ENCODE measurements at places on chromosomes 2 and 18.

- DNase-seq, result no peak
Observed at GRCh38 chr18:44683556-44683955, 2.9 kb downstream of the SETBP1 start.

GRCh38 chr18:75529394-75529793 is 101.9 kb upstream of the SMIM21 start:
- no peak for DNase-seq

- DNase-seq, result no peak
Observed at GRCh38 chr2:118095610-118096009, 7.3 kb downstream of the INSIG2 start.

- DNase-seq, result no peak
Observed at GRCh38 chr2:41496908-41497307, 550.9 kb upstream of the PKDCC start.

GRCh38 chr18:24727685-24728084 is 267.2 kb downstream of the HRH4 start:
- no peak for DNase-seq

DNA sequence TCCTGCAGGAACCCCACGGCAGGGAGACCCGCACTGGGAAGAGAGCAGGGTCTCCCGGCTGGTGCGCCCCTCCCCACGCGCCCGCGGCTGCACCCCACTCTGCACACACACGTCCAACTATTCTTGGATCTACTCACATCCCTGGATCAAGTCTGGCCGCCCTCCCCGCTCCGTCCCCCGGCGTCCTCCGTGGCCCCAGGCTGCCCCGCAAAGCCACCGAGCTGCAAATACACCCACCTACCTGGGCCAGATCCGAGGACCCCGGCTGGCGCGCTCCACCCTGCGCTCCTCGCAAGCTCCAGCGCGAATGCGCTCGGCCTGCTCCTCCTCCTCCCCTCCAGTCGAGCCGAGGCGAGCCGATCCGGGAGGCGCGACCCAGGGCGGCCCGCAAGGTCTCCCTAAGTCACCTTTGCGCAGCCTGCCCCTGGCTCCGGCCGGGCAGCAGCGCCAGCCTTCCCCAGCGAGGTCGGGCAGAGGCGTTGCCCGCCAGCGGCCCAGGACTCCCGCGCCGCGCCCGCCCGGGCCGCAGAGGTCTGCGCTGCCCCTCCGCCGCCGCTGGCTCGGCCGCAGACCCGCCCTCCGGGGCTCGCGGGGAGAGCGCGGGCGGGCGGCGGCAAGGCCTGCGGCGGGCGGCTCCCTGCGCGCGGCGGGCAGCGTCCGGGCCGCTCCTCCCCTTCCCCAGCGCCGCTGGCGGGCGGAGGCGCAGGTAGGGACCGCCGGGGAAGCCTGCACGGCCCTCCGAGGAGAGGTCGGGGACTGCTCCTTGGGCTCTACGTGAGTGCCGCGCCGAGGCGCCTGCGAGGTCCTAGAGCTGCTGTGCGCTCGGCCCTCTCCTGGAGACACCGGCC is 126.0 kb downstream of the OSBPL1A start:
- no peak for DNase-seq

DNA sequence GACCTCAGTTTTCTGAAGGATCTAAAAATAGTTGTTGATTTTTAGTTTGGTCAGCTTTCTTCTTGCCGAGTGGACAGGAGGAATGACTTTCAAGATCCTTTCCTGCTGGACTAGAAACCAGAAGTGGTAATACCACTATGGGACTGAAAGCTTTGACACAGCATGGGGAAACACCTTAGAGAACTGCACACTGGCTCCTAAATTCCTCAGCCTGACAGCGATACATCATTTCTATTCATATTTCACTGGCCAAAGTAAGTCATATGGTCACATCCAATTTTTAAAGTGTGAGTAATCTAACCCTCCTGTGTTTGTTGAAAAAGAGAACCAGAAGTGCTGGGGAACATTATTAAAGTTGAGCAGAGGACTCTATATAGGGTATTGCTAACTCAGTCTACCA is 244.7 kb upstream of the MMADHC start:
- DNase-seq, result no peak

- DNase-seq, result no peak
Observed at GRCh38 chr18:56723706-56724105, 72.5 kb downstream of the WDR7 start.

GRCh38 chr2:128413718-128414341 is 95.2 kb upstream of the HS6ST1 start:
- no peak for DNase-seq

- no peak for DNase-seq
Observed at GRCh38 chr2:152485954-152486736, 151.2 kb downstream of the FMNL2 start.

- DNase-seq, result no peak
Observed at GRCh38 chr2:63432373-63432772, 155.9 kb downstream of the WDPCP start.

DNA sequence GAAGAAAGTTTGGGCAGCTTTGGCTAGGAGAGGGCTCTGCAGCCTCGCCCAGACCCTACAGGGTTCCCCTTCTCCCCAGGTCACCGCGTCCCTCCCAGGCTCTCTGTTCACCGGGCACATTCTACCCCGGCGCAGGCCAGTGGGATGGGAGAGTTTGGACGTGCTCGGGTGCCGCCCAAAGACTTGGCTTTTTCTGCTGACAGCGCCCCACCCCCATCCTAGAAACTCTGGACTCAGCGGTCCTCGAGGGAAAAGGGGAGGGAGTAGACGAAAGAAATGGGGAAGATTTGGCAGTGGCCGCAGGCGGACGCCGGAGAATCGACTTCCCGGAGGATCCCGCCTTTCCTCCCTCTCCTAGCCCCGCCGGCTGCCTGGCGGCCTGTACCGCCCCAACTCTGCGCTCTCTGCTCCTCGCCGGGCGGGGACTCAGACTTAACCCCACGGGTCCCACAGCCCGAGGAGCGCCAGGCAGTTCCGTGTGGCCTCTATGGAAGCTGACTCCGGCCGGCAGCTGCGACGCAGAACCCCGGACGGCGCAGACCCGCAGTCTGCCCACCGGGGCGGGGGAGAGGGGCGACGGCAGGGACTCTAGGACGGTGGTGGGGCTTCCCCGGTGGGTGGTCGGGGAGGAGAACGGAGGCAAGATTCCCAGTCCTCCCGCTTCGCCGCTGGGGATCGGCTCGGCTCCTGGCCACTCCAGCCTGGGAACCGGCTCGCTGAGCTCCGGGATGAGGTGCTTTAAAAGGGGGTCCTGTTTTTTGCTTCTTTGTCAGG is 863 bp upstream of the SIX2 start:
- DNase-seq, result no peak

- DNase-seq, result no peak
Observed at GRCh38 chr2:240514631-240515030, 43.2 kb downstream of the ANKMY1 start.

DNA sequence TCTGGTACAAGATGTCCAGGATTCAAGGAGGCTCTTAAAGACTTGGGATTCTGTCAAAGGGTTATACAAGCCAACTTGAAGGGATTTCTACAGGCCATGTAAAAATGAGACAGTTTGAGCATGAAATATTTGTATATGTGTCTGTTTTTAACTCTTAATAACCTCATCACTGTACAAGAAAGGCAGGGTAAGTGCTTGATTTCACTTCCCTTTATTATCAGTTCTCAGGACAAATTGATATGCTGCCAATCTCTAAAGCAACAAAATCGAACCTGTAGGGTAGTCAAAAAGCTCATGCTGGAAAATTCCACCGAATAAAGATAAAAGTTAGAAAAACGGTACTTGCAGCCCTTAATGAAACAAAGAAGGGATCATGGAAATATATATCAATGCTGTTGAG is 14.1 kb downstream of the COPS8 start:
- DNase-seq, result no peak

GRCh38 chr2:45885171-45885621 is 233.7 kb downstream of the PRKCE start:
- DNase-seq, result no peak

DNA sequence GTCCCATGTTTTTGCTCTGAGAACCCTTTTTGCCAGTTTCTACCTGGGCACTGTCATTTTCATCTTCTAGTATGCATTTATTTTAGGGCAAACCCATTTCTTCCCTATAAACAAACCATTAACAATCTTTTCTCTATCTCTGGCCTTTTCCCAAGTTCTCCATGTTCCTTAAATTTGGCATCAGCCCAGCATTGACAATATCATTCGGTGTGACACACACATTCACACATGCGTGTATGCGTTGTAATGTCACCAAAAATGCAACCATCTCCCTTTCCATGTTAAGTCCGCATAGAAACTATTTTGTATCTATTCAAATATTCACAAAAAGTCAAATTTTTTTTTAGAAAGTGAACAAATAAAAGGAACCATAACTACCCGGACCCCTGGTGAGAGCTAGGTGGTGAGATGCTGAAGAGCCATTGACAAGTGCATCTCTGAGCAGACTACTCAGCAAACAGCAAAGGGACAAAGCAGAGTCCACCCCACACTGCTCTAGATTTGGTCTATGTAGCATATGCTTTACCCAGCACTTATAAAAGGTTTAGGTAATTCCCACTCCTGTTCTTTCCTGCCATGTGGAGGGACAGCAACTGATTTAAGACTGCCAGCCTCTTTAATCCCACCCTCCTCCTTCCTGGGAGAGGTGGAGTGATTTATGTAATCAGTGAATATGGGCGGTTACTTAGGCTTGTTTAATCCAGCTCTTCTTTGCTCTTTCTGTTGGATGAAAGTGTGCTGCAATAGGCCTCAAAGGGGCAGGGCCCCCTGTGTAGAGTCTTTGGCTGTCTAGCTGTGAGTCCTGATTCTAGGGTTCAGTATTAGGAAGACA is 124.1 kb downstream of the METTL8 start:
- no peak for DNase-seq

DNA sequence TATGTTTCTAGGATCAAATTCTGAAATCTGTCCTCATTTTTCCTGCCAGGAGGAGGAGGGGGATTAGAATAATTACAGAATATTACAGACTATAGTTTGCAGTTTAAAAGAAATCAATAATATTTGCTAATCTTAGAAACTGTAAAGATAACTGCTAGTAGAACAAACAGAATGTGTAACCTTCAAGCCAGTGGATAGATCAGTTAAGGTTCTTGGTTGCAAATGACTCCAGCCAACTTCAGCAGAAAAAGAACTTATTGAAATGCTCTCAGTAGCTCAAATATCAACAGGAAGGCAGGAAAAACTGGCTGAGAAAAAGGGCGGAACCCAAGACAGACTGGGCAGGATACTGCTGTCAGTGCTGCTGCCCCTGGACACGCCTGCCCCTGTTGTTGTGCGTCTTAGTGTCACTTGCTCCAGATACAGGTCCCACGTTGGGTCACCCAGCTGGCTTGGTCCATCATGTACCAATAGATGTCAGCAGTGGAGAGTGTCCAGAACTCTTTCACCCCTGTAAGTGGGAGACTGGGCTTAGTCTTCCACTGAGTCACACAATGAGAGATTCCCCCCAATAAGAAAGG is 10.2 kb downstream of the NMUR1 start:
- no peak for DNase-seq

- no peak for DNase-seq
Observed at GRCh38 chr2:10414591-10414990, 33.5 kb downstream of the ODC1 start.

GRCh38 chr2:127695491-127696472 is 5.5 kb upstream of the SFT2D3 start:
- no peak for DNase-seq

DNA sequence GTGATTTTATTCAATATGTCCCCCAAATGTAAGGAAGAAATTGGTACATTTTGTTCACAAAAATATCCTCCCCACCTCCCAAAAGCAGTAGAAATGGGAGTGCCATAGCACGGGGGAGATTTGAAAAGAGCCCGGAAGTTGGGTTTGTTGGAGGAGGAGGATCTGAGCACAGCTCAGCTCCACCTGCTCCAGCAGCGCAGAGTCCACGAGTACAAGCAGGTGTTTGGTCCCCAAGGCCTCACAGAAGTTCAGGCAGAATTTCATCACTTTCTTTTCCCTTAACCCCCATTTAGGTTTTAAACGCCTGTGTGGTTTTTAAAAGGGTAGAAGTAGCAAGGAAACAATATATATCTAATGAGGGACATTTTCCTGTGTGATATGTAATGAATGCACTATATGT is 56.0 kb downstream of the TRAPPC12 start:
- no peak for DNase-seq

DNA sequence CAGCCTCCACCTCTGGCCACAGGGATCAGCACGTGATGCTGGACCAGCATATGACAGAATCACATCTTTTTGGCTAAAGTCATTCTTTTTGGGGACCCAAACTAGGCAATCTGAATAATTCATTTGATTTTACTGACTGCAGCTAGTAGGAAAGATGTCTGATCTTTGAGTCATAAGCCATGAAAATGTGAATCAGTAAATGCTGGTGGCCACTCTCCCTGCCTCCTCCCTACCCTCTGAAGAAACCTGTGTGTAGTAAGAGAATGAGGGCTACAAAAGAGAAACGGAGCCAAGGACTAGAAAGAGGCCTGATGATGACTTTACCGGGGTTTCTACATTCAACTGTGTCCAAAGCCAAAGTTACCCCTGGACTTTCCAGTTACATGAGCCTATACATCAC is 10.1 kb upstream of the LRPPRC start:
- no peak for DNase-seq

GRCh38 chr18:55119434-55119833 is 160.2 kb upstream of the CCDC68 start:
- DNase-seq, result no peak

GRCh38 chr2:196481324-196481697 is 158.2 kb upstream of the CCDC150 start:
- DNase-seq, result no peak

DNA sequence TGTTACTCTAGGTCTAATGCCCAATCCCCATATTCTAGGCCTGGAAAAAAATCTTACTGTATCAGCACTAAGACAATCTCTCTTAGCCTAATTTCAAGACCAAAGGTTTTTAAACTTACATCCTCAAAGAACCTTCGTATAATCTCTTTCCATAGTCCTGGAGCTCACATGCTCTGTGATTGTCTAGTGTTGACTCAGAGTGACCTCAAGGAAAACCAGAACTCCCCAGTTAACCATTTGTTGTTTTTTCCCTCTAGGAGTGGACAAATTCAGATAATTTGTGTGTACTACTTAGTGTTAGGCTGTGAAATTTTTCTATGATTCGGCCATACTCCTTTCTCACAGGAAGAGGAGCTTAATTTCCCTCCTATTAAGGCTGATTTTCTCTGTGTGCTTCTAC is 536.1 kb downstream of the SLC4A3 start:
- DNase-seq, result no peak

GRCh38 chr2:57141269-57141668 is 905.3 kb upstream of the VRK2 start:
- DNase-seq, result no peak

GRCh38 chr2:98157557-98157956 is 70.6 kb downstream of the VWA3B start:
- no peak for DNase-seq

GRCh38 chr18:24678107-24678506 is 217.7 kb downstream of the HRH4 start:
- DNase-seq, result no peak

DNA sequence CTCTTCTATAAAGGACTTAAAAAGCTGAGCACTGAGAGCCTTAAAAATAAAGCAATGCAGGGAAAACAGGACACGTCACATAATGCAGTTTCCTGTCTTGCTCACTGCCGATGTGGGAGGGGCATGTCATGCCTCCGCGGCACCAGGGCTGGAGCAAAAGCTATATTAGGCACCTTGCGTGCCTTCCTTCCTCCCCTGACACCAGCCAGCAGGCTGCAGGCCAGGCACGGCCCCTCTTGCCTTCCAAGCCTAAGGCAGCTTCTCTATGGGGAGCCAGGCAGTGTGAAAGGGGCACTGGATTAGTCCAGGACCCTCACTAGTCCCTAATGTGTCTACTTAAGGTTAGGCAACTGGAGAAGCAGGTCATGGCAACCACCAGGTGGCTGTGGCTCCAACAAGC is 26.3 kb downstream of the MRPL35 start:
- DNase-seq, result no peak
